ENCODE measurements at places on chromosomes 7 and 10.

DNA sequence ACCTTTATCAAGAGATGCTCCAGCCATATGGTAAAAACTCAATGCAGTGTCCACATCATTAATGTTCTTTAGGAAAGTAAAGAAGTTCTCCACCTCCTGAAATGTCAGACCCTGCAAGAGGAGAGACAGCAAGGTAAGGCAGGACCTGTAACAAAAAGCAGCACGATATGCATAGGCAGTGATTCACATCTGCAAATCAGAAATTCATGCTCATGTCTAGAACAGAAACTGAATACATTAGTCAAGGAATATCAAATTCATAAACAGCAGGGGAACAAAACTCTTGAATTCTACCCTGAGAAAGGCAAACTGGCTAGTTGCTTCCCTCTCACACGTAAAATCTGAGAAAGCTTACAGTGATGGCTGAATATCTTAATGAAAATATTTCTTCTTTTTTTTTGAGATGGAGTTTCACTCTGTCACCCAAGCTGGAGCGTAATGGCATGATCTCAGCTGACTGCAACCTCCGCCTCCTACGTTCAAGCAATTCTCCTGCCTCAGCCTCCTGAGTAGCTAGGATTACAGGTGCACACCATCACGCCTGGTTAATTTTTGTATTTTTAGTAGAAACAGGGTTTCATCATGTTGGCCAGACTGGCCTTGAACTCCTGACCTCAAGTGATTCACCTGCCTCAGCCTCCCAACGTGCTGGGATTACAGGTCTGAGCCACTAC, 53.3 kb upstream of the DNAJB12 start:
- DNase-seq: no peak

- DNase-seq: peak; percentile 59
Measured at GRCh38 chr10:97640868-97641811, 669 bp downstream of the PI4K2A start.

- peak; percentile 79 for DNase-seq
Measured at GRCh38 chr10:128047351-128047750, 78.9 kb downstream of the MKI67 start.

GRCh38 chr7:28671526-28671925, 259.2 kb downstream of the CREB5 start:
- DNase-seq: no peak

GRCh38 chr7:112143582-112143981, 62.6 kb downstream of the DOCK4 start:
- DNase-seq: no peak

DNA sequence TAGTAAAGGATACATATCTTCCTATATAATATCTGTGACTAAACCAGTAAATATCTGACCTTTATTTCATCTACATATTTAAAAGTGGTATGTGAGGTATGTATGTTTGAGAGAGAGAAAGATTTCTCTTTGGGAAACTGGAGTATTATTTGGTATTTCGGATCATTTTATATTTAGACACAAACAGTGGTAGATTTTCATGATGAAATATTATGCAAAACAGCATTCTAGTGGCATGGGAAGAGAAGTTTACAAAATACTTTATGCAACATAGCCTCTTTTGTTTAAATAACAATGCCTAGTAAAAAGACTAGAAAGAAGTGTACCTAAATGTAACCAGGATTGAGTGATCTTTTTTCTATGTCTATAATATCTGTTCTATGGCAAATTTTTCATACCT, 98.6 kb upstream of the TMEM168 start:
- DNase-seq: no peak

DNA sequence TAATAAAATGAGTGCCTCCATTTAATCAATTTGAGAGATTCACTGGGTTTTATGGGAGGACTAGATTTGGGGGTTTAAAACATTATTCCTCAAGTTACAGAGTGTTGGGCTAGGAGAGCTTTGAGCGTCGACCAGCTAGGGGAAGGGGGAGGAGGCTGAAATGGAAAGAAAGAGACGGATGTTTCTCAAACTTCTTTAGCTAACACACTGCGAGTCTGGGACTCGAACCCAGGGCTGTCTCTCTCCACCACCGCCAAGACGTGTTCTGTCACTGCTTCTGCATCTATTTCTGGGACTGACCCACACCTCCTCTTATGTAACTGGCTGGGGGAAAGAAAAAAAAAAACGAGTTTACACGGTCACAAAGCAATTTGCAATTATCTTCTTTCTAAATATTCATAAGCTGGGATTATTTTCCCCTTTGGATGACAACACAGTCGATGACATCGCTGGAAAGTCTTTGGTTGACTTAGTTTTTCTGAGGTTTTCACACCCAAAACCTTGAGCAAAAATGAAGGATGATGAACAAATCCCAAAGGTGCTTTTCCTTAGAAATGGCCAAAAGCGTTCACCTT, 27.2 kb downstream of the CHST15 start:
- no peak for DNase-seq

- no peak for DNase-seq
Measured at GRCh38 chr10:22825841-22826240, 102.0 kb upstream of the ARMC3 start.

GRCh38 chr7:52021343-52021742, 704.7 kb upstream of the COBL start:
- DNase-seq: no peak

DNA sequence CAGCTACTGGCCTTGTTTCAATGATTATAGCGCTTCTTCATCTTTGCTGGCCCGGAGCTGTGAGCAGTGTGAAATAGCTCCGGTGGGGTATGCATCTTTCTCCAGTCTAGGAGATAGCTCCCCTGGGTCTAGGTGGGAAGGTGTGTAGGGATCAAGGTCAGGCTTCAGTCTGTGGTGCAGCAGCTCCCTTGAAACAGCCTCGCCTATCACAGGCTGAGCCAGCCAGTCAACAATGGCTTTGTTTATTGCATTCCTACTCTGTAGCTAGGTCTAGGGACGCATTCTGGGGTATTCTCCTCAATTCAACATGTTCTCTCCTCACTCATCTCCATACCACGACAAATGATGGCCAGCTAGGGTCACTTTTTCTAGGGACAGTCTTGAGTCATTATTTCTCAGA, 646.8 kb upstream of the IGFBP3 start:
- no peak for DNase-seq

DNA sequence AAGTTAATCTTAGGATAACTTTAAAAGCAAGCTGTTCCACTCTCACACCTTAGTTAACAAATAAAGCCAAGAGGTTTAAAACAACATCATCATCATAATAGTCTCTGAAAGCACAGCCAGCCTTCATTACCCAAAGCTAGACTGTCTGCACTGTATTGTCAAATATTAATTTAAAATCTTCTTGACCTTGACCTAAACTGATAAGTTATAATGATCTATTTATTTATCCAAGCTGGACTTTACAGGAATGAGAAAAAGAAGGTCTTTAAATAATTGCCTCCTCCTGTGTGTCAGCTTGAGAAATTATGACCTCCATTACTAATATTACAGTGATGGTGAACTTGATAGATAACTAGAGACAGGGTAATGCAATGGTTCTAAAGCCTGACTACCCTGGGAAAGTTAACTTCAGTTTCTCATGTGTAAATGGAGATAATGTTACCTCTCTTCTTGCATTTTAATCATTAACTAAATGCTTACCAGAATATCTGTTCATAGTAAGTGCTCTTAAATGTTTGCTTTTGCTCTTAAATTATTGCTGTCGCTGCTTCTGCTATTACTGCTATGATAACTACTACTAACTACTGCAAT, 111.0 kb downstream of the KAT6B start:
- DNase-seq: no peak

- no peak for DNase-seq
Measured at GRCh38 chr7:47471358-47471703, 110.6 kb downstream of the TNS3 start.

GRCh38 chr10:72611783-72612182, 14.1 kb downstream of the MICU1 start:
- no peak for DNase-seq

DNA sequence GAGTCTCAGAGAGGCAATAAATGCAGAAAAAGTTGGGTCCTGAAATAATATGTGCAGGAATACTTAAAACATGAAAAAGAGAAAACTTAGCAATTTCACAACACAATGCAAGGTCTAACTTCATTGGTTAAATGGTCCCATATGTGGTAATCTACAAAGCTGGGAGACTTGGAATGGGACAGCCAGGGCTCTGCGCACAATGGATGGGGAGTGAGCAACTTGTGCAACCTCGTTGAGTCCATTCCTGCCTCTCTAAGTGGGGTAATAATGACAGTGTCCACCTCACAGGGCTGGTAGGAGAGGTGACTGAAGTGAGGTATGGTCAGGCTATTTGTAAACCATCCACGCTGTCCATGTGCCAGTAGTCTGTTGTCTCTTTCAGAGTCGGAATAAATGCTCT, 11.8 kb upstream of the EMX2 start:
- no peak for DNase-seq

DNA sequence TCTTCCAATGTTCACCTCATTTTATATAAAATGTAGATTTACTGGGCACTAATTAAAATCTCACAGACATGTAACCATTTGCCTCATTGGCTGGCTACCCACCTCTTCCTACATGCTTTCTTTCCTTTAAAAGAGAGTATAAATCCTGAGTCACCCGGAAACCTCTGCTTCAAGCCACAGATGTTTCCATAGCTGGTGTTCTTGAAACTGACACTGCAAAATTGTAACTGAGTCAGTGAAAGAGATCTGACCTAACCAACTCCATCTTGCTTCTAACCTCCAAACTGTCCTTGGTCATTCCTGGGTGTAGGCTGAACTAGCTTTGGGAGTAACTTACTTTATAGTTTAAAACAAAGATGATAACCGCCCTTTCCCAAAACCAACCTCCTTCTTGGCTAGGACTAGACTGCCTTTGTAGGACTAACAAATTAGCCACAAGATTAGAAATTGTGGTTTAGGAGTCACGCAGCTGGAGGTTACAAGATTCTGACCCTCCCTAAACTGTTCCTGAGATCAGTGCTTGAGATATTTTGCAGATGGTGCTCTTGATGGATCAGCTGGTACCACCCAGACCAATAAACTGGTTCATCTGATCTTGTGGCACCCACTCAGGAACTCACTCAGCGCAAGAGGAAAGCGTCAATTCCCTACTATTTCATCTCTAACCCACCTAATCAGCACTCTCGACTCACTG, 33.5 kb downstream of the SVOPL start:
- DNase-seq: peak; percentile 82

GRCh38 chr10:44865289-44865671, 45.9 kb upstream of the TMEM72 start:
- no peak for DNase-seq

DNA sequence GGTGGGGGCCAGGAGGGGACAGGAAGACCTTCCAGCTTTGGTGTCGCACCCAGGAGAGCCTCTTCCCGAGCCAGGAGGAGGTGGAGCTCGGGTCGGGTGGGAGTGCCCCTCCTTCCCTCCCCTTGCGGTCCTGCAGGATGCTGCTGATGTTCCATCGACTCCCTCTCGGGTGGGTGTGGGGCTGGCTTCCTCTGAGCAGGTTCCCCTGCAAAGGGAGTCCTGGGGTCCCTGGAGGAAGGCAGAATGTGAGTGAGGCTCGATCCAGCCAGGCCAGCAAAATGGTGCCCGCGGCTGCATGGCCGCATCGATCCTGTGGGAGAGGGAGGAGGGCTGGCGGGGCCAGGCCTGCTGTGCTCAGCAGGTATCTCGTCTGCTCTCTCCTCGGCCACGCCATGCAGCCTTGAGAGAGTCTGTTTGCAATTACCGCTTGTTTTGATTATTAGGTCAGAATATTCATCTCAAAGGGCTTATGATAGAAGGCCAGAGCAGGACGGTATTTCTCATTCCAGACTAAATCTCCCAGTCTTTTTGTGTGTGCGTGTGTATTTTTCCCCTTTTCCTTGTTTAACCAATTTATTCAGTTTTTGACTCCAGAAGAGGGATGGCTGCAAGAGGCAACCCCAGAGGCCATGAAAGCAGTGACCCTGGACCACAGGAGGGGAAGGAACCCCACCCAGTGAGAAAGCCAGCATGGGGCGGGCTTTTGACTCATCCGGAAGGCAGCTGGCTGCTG, 137.3 kb upstream of the ZMIZ1 start:
- no peak for DNase-seq

DNA sequence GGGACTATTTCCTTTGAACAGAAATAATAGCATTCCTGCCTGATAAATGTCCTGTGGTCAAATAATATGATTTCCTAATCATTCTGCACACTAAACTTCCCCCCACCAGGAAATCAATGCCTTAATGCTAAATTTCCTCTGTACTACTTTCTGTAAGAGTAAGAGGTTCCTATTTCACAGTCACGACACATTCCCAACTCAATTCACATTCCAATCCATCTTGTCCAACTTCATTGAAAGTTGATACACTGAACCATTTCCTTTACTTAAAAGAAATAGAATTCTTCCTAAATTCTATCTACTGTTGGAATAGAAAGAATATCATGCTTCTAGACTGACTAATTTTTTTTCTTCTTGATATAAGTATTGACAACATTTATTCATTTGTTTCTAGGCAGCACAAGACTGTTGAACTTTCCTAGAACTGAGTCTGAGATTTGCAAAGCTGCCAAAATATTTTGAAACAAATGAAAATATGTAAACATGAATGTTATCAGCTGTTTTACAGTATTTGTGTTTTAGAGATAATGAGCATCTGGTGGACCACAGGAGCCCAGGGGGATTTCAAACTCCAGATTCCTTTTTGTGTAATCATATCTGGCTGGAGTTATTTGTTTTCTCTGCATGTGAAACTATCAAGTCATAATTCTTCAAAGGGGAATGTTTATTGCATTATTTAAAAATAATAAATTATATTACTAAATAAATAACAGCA, 121.5 kb downstream of the TPST1 start:
- DNase-seq: no peak

GRCh38 chr10:3119796-3120459, 52.6 kb downstream of the PFKP start:
- peak; percentile 24 for DNase-seq

GRCh38 chr7:44386139-44386913, 60.9 kb upstream of the CAMK2B start:
- DNase-seq: no peak

DNA sequence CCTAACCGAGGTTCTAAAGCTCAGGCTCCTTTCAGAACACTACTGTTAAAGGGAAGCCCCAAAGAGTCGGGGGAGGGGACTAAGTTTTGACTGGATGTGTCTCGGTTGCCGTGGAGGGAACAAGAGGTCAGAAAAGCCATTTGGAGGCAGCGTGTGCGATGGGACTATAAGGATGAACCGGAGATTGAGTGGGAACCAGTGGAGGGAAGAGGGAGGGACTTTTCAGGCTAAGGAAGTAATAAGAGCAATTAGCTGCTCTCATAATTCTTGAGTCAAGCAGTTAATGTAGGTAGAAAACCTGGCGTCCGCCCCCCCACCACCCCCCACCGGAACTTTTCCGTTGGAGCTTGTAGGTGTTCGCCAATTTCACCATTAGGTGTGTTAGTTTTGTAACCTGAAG, 491 bp upstream of the AKAP9 start:
- DNase-seq: peak; percentile 49

- DNase-seq: no peak
Measured at GRCh38 chr10:3018247-3018646, 49.1 kb upstream of the PFKP start.

GRCh38 chr10:46270086-46270811, 16.5 kb upstream of the ANTXRL start:
- no peak for DNase-seq

- DNase-seq: no peak
Measured at GRCh38 chr10:76397181-76398042, 966.0 kb downstream of the LRMDA start.
